ENCODE measurements at places on chromosomes 6 and 20.

- peak overlapping the region; percentile 90 for H3K4me3 ChIP-seq
- H3K36me3 ChIP-seq, result peaks cover 94% of the 10 kb centered on the region
- no peaks in the 10 kb centered on the region for H3K27me3 ChIP-seq
- H3K4me1 ChIP-seq, result peaks cover 80% of the 10 kb centered on the region
Measured at GRCh38 chr20:41159547-41159946, 22.2 kb downstream of the PLCG1 start.

GRCh38 chr6:16741112-16742016, 19.9 kb downstream of the ATXN1 start:
- no peaks in the 10 kb centered on the region for H3K27me3 ChIP-seq
- peaks cover 53% of the 10 kb centered on the region for H3K4me1 ChIP-seq
- ATAC-seq, result peak; percentile 96

GRCh38 chr6:125747589-125748405, 1.6 kb upstream of the HEY2 start:
- ATAC-seq, result no peak
- H3K4me1 ChIP-seq, result peaks cover 21% of the 10 kb centered on the region
- H3K36me3 ChIP-seq, result peaks cover 6% of the 10 kb centered on the region
- H3K27ac ChIP-seq, result no peak overlapping the region
- H3K27me3 ChIP-seq, result peaks cover 39% of the 10 kb centered on the region

- no peaks in the 10 kb centered on the region for H3K27me3 ChIP-seq
- H3K36me3 ChIP-seq, result no peaks in the 10 kb centered on the region
- no peak overlapping the region for H3K4me3 ChIP-seq
- no peak for ATAC-seq
- H3K27ac ChIP-seq, result no peak overlapping the region
Measured at GRCh38 chr20:42359617-42360016, 741.4 kb upstream of the CHD6 start.

GRCh38 chr20:36720510-36720909, 25.4 kb downstream of the NDRG3 start:
- peaks cover 38% of the 10 kb centered on the region for H3K36me3 ChIP-seq
- H3K4me1 ChIP-seq, result peaks cover 8% of the 10 kb centered on the region
- H3K27me3 ChIP-seq, result no peaks in the 10 kb centered on the region
- peak overlapping the region; percentile 21 for H3K4me3 ChIP-seq
- ATAC-seq, result peak; percentile 97

DNA sequence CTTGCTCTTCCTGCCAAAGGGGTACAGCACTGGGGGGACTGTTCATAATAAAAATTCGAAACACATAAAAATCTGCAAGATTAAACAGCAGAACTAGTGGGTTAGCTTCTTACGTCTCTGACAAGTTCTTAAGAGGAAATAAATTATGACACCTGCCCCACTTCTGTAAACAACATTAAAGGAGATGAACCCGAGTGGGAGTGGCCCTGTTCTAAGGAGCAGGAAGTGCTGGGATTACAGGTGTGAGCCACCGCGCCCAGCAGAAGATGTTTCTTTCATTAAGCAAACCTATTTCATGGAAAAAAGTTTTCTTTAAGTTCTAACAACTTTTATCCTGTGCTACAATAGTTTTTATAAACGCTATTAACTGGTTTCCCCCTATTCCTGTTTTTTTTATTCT, 24.6 kb downstream of the USP45 start:
- H3K27ac ChIP-seq, result peak overlapping the region; percentile 28
- no peaks in the 10 kb centered on the region for H3K27me3 ChIP-seq
